Stimulated activated CD8-positive, alpha-beta memory T cell treated with anti-CD3 and anti-CD28 coated beads, Interleukin-4, amount 100 ng/mL, for 4 hours (primary cell): ENCODE measurements at places on chromosomes 12 and 14.

DNA sequence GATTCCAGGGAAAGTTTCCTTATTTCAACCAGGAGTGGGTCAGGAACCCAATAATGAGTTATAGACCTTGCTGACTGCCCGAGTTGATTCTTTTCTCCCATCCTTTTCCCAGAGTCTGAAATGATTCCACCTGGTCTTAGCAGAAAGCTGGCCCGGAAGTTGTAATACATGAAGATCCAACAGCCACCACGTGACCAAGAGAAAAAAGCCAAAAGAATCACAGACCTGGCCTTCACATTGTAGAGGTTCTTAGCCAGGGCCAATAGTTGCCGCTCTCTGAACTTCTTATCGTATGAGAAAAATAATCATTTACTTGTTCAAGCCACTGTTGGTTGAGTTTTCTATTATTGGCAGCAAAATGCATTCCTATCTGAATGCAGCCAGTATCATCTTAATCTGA, 161.2 kb upstream of the HMGA2 start:
- DNase-seq = no peak

- DNase-seq = no peak
Observed at GRCh38 chr12:29023436-29024076, 125.5 kb upstream of the FAR2 start.

GRCh38 chr12:83005534-83006197, 319.0 kb downstream of the TMTC2 start:
- DNase-seq = no peak

DNA sequence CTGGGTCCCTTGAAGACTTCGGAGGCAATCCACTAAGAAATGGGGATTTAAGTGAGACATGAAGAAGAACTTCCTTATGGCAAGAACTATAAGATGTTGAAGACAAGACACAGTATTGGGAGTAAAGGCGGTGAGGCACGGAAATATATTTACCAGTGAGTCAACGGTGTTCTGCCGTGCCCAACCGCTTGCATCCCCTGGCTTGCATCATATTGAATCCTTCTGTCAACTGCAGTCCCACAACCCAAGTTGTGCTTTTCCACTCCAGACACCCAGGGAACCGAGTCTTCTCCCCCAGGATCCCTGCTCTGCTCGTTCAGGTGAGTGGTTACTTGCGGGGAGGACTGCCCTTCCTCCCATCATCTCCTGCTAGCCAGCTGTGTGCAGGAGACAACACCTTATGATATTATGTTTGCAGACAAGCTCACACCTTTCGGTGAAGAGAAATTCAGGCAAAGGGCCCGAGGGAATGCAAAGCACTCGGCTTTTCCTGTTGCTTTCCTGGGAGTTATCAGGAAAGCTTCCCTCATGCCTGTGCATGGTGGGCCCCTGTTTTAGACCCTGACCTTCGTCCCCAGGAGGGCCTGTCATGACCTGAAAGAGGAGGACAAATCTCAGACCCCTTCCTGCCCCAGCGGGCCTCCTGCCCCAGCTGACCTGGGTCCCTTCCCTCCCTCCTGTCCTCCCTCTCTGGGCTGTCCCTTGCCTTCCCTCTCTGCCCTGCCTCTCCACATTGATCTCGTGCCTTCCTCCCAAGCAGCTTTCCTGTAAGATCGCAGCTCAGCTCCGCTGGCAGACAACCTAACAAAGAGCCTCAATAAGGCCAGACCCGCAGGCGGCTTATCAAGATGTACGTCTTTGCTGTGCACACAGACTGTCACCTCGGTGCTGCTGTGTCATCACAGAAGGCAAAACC, 4.3 kb upstream of the LRTM2 start:
- DNase-seq = no peak

DNA sequence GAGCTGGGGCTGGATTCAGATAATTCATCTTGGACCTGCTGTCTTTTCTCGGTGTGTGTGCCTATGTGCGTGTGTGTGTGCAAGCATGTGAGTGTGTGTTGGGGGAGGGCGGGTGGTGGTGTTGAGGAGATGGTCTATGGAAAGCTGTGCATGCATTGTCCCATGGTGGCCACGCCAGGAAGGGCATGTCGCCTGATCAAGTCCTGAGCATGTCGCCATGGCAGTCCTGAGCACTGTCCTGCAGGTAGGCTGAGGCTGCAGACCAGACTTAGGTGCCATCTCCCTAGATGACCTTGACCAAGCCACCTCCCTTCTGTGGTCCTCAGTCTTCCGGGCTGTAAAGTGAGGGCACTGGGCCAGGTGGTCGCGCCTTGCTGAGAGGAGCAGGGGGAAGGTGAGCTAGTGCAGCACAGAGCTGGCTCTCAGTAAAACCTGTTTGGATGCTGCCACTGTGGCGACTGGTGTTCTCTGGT, 81.4 kb downstream of the PAPOLA start:
- DNase-seq = no peak

- DNase-seq = no peak
Observed at GRCh38 chr14:64675312-64675711, 28.9 kb upstream of the PLEKHG3 start.

GRCh38 chr12:26109343-26109881, 15.4 kb downstream of the BHLHE41 start:
- DNase-seq = no peak

GRCh38 chr14:95543021-95543420, 8.2 kb downstream of the GLRX5 start:
- DNase-seq = no peak

DNA sequence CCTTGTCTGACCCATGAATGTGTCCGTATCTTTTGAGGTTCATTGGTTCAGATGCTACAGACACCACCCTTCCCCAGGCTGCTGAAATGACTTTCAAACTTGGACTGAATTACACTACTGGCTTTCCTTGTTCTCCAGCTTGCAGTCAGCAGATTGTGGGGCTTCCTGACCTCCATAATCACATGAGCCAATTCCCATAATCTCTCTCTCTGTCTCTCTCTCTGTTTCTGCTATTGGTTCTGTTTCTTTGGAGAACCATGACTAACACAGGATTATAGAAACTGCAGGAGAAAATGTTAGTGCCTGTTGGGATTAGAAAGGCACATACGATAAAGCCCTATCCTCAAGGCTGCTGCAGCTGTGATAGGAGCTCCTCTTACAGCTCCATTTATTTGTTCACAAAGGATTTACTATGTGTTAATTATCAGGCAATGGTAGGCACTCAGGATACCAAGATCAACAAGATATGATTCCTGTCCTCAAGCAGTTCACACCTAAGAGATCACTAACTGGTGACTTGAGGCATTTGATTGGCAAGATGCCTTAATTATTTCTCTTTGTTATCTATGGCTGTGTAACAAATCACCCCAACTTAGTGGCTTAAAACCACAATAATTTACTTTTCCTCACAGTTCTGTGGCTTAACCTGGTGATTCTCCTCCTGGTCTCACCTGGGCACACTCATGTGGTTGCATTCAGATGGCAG, 10.2 kb upstream of the NYNRIN start:
- DNase-seq = no peak

GRCh38 chr14:68633131-68633991, 159.5 kb downstream of the ZFP36L1 start:
- no peak for DNase-seq

- no peak for DNase-seq
Observed at GRCh38 chr14:95759941-95760340, 46.0 kb upstream of the TCL1A start.

- no peak for DNase-seq
Observed at GRCh38 chr12:12788131-12788530, 2.7 kb downstream of the APOLD1 start.

- DNase-seq = no peak
Observed at GRCh38 chr14:23301969-23302289, 730 bp downstream of the PPP1R3E start.

- no peak for DNase-seq
Observed at GRCh38 chr14:34502545-34503225, 36.8 kb downstream of the EAPP start.

DNA sequence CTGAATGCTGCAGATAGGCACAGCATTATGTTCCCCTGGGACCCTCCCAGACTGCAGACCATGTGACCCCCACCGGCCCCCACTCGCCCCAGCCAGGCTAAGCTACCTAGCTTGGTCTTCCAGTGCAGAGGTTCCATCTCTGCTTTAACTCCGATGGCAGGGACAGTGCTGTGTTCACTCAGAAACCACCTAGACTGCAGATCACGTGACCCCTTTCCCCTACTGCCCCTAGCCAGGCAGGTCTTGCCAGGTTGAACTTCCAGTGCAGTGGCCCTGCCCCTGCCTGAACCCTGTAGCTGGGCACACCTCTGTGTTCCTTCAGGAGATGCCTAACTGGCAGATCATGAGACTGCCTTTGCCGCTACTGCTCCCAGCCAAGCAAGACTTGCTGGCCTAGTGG, 1116.2 kb downstream of the FLRT2 start:
- DNase-seq = no peak

DNA sequence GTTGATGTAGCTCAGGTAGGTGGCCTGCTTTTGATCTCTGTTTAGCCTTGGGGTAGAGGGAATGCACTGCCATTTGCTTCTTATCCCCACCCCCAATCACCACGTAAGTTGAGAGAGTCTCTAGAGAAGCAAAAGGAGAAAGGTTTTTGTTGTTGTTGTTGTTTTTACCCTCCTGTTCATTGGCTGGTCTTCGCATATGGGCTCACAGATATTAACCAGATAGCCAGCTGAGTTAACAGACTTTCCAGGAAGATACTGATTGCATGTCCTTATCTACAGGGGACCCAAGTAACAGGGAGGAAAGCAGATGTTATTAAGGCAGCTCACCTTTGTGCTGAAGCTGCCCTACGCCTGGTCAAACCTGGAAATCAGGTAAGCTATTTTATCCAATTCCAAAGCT, 2.9 kb downstream of the PA2G4 start:
- no peak for DNase-seq

DNA sequence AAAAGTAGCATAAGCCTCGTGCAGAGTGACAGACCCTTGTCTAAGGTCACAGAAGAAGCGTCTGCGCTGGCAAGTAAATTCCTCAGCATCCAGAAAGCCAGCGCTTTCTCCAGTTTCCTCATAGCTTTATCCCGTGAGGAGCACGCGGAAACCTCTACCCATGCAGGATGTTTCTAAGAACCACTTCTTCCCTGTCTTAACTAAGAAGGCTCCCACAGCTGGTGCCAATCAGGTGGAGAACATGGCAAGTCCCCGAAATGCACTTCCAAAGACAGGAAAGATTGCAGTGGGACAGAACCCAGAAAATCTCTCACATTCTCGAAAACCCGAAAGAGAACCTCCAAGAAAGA, 968 bp upstream of the ARID4A start:
- no peak for DNase-seq

GRCh38 chr12:120231316-120232011, 30.6 kb upstream of the RPLP0 start:
- DNase-seq = peak; percentile 71

GRCh38 chr14:100533656-100534485, 53.3 kb downstream of the BEGAIN start:
- no peak for DNase-seq

DNA sequence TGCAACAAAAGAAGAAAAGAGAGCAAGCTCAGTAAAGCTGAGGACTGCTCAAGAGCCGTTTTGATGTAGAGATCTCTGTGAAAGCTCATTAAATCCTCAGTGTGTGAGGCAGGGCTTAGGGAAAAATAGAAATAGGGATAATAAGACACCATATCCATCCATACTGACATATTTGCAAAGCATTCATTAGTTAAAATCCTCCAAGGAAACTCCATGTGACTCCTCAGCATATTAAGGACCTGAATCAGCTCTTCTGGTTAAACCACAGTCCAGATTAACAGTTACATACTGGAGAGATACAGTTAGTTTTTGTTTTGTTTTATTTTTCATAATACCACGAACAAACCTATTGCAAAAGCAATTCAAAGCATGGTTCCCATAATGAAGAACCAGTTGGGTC, 288.2 kb downstream of the PAWR start:
- DNase-seq = no peak

DNA sequence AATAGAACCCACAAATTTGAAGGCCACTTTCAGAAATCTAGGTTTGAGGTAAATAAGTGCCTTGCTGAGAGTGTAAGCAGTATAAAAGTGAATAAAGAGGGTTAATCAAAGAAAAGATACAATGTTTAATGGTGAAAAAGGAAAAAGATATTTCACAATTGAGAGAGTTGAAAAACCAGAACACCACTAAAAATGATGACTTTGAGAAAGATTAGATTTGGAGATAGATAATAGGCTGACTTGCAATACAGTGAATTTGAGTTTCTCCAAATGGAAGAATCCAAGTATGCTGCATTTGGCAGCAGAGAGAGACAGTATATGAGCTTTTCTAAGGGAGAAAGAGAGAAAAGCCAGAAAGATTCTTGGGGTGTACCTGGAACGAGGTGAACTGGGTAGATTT, 2.2 kb downstream of the DENR start:
- no peak for DNase-seq

DNA sequence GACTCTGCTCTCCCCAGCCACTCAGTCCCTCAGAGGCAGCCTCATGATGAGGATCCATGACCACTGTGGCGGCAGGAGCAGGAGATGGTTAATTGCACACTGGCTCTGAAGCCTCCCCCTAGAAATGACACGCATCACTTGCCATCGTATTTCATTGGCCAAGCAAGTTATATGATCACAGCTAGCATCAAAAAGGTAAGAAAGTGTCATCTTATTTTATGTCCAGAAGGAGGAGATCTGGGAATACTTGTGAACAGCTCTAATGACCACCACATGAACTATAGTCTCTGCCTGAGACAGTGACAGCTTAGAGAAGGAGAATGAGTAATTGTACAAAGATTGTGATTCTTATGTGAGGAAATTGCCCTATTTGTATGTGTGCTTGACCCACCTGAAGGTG, 363.4 kb downstream of the NUAK1 start:
- DNase-seq = no peak

- no peak for DNase-seq
Observed at GRCh38 chr12:17680220-17680619, 409.8 kb downstream of the RERGL start.

DNA sequence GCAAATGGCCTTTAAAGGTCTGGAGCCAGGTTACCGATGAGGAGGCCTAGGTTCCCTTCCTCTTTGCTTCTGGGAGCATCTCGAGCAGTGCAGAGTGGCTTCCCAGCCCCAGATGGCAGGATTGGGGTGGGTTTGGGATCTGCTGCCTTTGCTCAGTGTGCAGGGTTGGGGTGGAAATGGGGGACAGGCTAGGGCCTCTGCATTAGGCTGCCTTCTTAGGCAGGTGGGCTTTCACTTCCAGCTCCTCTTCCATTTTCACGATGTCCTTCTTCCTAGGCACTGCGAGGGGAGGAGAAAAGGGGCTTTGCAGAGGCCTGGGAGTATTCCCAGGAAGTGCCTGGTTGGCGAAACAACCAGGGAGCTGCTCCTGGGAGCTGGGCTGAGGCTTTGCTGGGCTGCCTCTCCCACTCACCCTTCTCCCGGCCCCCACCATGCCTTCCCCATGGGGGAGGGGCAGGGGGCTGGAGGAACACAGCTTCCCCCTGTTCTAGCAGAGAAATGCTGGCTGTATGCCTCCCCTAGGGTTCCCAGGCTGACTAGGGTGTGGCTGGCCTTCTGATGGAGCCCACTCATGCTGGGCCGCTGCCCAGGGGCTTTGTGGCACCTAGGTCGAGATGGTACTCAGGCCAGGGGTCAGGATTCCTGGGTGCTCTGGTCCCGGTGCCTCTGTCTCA, 2.4 kb downstream of the NR4A1 start:
- DNase-seq = no peak

- DNase-seq = no peak
Observed at GRCh38 chr14:102746634-102747438, 30.4 kb upstream of the TRAF3 start.
